Fibroblast of lung (primary cell): ENCODE measurements at places on chromosomes 3 and 15. TPM values are rescaled to one million over a fixed set of nuclear protein-coding genes. Genes with fewer than 3 reads are reported as not detected.

- H3K36me3 ChIP-seq = no peaks in the 10 kb centered on the region
- H3K27me3 ChIP-seq = no peaks in the 10 kb centered on the region
- peak; percentile 70 for DNase-seq
- H3K4me1 ChIP-seq = no peaks in the 10 kb centered on the region
- no peak overlapping the region for H3K4me3 ChIP-seq
Measured at GRCh38 chr3:112582244-112582874, 20.5 kb downstream of the SLC35A5 start.

- H3K4me1 ChIP-seq = peaks cover 9% of the 10 kb centered on the region
- no peaks in the 10 kb centered on the region for H3K36me3 ChIP-seq
- H3K27ac ChIP-seq = no peak overlapping the region
- no peaks in the 10 kb centered on the region for H3K27me3 ChIP-seq
- DNase-seq = no peak
Measured at GRCh38 chr3:100386437-100387074, 14.3 kb downstream of the TOMM70 start.

- DNase-seq = no peak
- no peaks in the 10 kb centered on the region for H3K27me3 ChIP-seq
- H3K4me3 ChIP-seq = no peak overlapping the region
- H3K4me1 ChIP-seq = peaks cover 2% of the 10 kb centered on the region
- no peaks in the 10 kb centered on the region for H3K36me3 ChIP-seq
- no peak overlapping the region for H3K27ac ChIP-seq
Measured at GRCh38 chr3:113834983-113835382, 3.6 kb upstream of the GRAMD1C start.

Gene TRIM42
- total RNA-seq = not detected in 2 replicates

DNA sequence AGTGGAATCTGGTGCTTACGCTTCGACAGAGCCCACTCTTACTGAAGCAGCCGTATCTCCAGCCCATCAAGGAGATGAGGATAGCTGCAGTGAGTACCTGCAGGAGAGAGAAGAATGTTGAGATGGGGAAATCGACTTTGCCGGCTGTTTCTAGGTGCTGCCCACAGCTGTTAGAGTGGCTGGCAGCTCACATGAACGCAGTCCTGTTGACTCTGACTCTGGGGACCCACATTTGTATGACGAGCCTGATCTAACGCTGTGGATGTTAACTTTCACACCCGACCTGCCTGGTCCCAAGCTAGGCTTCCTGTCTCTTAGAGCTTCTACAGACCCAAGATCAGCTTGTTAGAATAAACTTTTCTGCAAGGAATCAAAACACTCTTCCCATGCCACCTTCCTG lies 8.9 kb upstream of the DYNLT2B start:
- no peaks in the 10 kb centered on the region for H3K36me3 ChIP-seq
- no peaks in the 10 kb centered on the region for H3K27me3 ChIP-seq
- H3K4me3 ChIP-seq = no peak overlapping the region
- H3K4me1 ChIP-seq = no peaks in the 10 kb centered on the region
- no peak overlapping the region for H3K27ac ChIP-seq

- H3K36me3 ChIP-seq = no peaks in the 10 kb centered on the region
- no peaks in the 10 kb centered on the region for H3K27me3 ChIP-seq
- no peak for DNase-seq
Measured at GRCh38 chr3:126017362-126017761, 48.4 kb downstream of the ROPN1B start.

GRCh38 chr15:40175160-40175559 lies 14.3 kb downstream of the BUB1B start:
- no peaks in the 10 kb centered on the region for H3K27me3 ChIP-seq
- no peak for DNase-seq
- H3K4me3 ChIP-seq = no peak overlapping the region
- no peaks in the 10 kb centered on the region for H3K36me3 ChIP-seq

DNA sequence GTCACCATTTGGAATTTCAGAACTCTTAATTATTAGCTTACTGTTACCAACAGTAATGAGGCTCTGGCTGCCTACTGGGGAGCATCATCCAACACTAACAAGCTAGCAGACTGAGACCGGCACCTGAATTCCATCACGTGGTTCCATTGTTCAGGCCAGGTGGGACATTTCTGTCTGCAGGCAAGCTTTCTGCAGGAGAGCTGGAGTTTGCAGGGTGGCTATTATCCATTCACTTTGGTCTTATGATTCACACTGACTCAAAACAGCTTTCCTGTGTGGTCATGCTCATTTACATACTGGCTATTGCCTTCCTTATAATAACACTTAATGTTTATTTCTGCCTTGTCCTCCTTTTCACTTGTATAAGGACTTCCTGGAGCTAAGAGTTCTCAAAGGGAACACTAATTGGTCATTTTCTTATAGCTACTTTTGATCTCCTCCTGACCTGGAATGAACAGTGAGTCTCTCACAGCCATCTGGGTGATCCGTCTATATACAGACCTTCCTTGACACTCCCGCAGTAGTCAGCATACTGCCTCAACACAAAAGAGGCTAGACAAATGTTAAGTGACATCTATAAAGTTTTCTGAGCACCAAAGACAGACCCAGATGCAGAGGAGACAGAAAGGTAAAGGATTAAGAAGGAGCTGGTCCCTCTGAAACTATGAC lies 695.4 kb downstream of the FHIT start:
- no peaks in the 10 kb centered on the region for H3K27me3 ChIP-seq
- no peak overlapping the region for H3K27ac ChIP-seq
- no peaks in the 10 kb centered on the region for H3K36me3 ChIP-seq
- H3K4me3 ChIP-seq = no peak overlapping the region
- peak; percentile 14 for DNase-seq

Gene NMNAT3
- 2.5 and 2.8 TPM in 2 replicates for total RNA-seq

GRCh38 chr15:53978253-53978906 lies at the start of gene UNC13C:
UNC13C (plus strand) TSS chr15:53978441; CDS start chr15:54012904, 34,463 bp downstream.
- no peaks in the 10 kb centered on the region for H3K36me3 ChIP-seq
- no peaks in the 10 kb centered on the region for H3K27me3 ChIP-seq
- H3K27ac ChIP-seq = no peak within 1 kb of the TSS
- H3K4me3 ChIP-seq = no peak within 1 kb of the TSS

DNA sequence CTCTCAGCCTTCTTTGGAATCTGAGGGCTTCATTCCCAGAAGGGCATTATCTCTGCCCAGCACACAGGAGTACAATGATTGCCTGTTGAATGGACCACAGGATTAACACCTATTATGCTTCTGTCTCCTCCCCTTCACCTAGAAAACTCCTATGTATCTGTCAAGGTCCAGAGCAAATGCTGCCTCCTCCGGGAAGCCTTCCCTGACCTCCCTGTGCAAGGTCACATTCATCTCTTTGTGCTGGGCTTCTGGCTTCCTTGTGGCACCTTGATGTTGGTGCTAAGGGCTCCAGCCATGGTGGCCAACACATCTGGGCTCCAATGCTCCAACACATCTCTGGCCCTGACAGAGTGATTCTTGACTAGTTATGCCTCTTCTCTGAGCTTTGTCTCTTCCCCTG lies 49.9 kb upstream of the ATP2B2 start:
- no peaks in the 10 kb centered on the region for H3K4me1 ChIP-seq
- H3K27ac ChIP-seq = no peak overlapping the region
- H3K4me3 ChIP-seq = no peak overlapping the region
- no peaks in the 10 kb centered on the region for H3K36me3 ChIP-seq

DNA sequence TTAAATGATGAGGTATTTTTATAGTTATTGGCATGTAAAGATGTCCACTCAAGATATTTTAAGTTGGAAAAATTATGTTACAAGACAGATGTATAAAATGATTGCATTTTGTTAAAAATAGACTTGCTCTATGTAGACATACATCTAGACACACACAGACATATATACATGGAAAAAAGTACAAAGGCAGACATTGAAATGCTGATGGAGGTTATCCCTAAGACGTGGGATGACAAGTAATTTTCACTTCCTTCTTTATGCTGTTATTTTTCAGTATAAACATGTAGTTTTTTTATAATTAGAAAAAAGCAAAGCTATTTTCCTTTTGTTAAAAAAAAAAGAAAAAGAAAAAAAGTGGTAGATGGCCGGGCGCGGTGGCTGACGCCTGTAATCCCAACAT lies 7.2 kb downstream of the HOMER2 start:
- H3K27ac ChIP-seq = no peak overlapping the region
- DNase-seq = no peak
- no peak overlapping the region for H3K4me3 ChIP-seq
- peaks cover 3% of the 10 kb centered on the region for H3K27me3 ChIP-seq
- no peaks in the 10 kb centered on the region for H3K36me3 ChIP-seq

DNA sequence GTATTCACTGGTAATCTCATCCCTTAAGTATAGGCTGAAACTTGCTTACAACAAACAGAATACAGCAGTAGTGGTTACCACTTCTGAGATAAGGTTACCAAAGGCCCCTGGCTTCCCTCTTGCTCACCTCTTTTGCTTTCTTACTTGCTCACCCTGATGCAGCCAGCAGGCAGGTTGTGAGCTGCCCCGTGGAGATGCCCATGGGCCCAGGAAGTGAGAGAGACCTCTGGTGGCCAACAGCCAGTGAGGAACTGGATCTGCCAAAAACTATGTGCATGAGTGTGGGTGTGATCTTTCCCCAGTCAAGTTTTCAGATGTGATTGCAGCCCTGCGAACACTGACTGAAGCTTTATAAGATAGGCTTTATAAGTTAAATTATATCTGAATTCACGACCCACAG lies 48.7 kb downstream of the NMNAT3 start:
- DNase-seq = peak; percentile 3
- H3K36me3 ChIP-seq = no peaks in the 10 kb centered on the region
- H3K4me1 ChIP-seq = no peaks in the 10 kb centered on the region
- no peaks in the 10 kb centered on the region for H3K27me3 ChIP-seq

Gene ZNF502
- 5.4 and 6.1 TPM in 2 replicates for total RNA-seq

GRCh38 chr15:65873256-65873655 lies 4.0 kb downstream of the RAB11A start:
- H3K27ac ChIP-seq = no peak overlapping the region
- H3K4me1 ChIP-seq = peaks cover 2% of the 10 kb centered on the region
- peaks cover 9% of the 10 kb centered on the region for H3K36me3 ChIP-seq
- no peak for DNase-seq

Gene NUP210
- total RNA-seq = 0.26 and 0.33 TPM in 2 replicates

- no peak overlapping the region for H3K4me3 ChIP-seq
- H3K4me1 ChIP-seq = no peaks in the 10 kb centered on the region
- H3K36me3 ChIP-seq = no peaks in the 10 kb centered on the region
- H3K27me3 ChIP-seq = no peaks in the 10 kb centered on the region
- DNase-seq = no peak
Measured at GRCh38 chr3:140022066-140022770, 87.2 kb downstream of the CLSTN2 start.

GRCh38 chr3:74055061-74055460 lies 430.3 kb upstream of the PDZRN3 start:
- DNase-seq = no peak
- H3K27ac ChIP-seq = no peak overlapping the region
- H3K4me1 ChIP-seq = no peaks in the 10 kb centered on the region
- H3K4me3 ChIP-seq = no peak overlapping the region

Gene SKOR1
- under 0.01 and 0.17 TPM in 2 replicates for total RNA-seq

GRCh38 chr3:129507181-129507831 lies 21.1 kb upstream of the RHO start:
- H3K27ac ChIP-seq = no peak overlapping the region
- no peak for DNase-seq
- no peaks in the 10 kb centered on the region for H3K4me1 ChIP-seq
